ENCODE measurements at places on chromosomes 16 and 17.

DNA sequence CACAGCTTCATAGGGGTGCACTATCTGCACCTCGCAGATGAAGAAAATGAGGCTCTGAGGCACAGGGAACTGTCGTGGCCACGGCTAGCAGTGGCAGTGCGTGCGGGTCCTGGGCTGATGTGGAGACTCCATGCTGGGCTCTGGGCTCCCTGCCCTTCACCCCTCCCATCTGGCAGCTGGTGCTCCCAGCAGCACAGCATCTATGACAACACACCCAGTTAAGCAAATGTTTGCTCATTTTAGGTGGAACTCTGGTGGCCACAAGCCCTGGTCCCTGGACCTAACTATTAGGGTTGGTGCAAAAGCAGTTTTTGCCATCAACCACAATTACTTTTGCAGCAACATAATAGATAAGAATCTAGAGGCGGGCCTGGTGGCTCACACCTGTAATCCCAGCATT, 30.9 kb downstream of the IFT140 start:
- DNase-seq: no peak

- DNase-seq: no peak
These were observed at the start of gene BCO1 for GRCh38 chr16:81238296-81239011. Gene BCO1, plus strand, starts transcription at chr16:81238689. Its CDS starts 220 bp downstream, at chr16:81238909.

- DNase-seq: no peak
These were observed 130.1 kb downstream of the SPACA3 start for GRCh38 chr17:33121756-33122155.

DNA sequence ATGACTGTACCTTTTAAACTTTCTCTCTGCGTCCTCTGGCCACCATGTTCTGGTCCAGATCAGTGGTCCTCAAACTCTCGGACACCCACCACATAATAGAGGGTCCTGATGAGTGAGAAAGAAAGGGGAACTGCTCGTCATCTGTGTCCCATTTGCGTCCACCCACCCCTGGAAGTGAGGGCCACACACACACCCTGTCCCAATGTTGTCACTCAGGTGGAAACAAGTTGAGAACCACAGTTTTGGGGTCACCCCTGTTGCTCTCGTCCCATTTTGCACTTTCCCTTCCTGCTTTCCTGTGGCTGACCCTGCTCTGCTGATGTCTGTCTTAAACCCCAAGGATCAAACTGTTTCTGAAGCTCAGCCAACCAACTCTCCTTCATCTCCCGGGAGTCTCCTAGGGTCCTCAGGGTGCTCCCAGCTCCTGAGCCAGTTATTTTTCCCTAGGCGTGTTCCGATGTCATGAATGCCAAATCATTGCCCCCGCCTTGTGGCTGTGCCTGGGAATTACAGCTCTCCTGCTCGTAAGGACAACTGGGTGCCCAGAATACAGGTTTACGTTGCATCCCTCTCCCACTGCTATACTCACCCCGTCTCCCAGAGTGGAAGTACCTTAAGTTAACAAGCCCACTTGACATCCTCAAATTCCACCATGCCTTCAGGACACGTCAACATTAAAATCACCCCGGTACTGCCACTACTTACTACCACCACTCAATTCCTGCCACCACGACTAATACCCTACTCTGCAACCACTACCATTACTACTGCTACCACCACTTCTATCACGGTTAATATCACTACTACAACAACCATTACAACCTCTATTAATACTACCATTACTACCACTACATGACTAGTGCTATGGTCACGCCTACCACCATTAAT, 26.0 kb upstream of the HNF1B start:
- no peak for DNase-seq

- no peak for DNase-seq
These were observed 6.2 kb downstream of the C1QL1 start for GRCh38 chr17:44961921-44962350.

- no peak for DNase-seq
These were observed 19.4 kb downstream of the GNGT2 start for GRCh38 chr17:49190932-49191331.

DNA sequence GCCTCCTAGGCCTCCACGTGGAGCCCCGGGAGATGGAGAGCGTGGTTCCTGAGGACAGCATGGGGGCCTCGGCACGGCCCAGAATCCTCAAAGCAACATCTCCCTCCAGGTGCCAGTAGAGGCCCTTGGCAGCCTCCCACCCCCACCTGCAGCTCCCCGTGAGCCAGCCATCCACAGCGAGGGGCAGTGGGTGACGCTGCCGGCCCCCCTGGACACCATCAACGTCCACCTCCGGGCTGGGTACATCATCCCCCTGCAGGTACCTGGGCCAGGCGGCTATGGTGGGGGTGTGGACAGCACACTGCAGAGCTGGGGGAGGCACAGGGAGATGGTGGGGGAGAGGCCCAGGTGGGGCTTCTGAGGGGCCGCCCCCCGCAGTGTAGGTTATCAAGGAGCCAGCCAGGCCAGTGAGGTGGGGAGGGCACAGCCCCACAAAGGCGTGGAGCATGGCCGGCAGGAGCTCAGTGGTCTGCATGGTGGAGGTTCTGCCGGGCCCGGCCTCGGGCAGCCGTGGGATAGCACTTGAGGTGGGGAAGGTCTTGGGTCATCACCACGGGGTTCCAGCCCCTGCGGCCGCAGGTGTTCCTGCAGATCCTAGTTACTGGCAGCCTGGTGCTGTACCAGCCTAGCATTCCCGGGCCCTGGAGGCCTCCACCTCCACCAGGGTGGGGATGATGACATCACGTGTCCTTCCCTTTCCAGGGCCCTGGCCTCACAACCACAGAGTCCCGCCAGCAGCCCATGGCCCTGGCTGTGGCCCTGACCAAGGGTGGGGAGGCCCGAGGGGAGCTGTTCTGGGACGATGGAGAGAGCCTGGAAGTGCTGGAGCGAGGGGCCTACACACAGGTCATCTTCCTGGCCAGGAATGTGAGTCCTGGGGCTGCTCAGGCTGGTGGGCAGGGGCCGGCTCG, 16.4 kb downstream of the GAA start:
- DNase-seq: no peak

DNA sequence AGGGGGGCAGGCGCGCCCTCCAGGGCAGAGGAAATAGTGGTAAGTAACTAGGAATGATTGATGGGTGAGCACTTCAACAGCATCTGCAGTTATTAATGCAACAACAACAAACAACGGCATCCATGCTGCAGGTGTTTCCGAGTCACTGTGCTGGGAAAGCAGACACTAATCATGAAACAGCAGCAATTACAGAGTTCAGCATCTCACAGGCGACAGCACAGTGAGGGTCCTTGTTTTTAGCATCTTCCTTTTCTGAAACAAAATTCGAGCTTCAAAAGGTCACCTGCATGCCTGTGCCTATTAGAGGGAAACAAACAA, 191.9 kb downstream of the SLC39A11 start:
- no peak for DNase-seq

DNA sequence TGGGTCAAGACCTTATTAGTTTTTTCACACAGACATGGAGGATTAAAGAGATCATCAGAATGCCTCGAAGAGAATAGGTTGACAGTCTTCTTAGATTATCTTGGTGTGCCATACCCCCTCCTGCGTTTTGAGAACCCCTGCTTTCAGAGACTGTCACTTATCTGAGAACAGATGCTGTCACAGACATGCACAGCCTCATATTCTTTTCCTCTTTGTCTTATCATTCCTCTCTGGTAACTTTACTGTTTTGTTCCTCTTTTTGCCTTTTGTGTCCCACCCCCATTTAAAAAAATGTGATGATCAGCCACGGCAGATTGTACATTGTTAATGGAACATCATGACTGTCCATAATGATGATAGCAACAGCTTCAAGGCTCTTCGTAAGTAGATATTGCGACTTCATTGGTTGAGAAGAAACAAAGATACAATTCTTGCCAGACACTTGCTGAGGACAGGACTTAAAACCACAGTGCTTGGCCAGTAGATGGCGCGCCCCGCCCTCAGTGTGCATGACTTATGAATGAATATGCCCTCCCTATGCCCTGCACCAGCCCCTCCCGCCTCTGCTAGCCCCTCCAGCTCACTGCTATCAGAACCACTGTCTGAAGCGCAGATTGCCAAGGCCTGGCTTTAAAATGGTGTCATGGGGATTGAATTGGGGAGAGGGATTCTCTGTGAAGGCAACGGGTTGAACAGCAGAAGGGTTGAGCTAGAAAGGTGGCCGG, 2.6 kb upstream of the PITPNC1 start:
- DNase-seq: peak; percentile 83

DNA sequence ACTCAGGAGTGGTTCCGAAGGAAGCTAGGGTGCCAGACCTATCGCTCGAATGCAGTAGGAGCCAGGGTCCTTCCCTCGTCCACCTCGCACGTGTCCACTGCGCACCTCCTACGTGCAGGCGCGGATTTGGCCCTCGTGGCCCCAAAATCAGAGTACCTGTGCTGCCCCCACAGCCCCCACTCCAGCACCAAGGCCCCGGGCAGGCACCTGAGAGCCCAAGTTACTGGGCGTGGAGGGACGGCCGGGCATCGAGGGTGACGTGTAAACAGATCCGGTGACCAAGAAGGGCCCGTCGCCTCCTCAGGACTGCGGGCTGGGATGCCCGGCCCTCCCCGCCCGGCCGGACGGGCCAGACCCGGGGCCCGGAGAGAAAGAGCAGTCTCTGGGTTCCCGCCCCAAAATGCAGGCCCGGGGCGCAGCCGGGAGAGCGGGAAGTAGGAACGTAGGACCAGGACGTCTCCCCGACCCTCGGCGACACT, 492 bp downstream of the SLC25A39 start:
- no peak for DNase-seq
